ENCODE measurements at places on chromosomes 2 and 18. TPM values are rescaled to one million over a fixed set of nuclear protein-coding genes. Genes with fewer than 3 reads are reported as not detected.

UGT1A4 gene
- not detected for total RNA-seq

TMEFF2 gene
- not detected for total RNA-seq

DPYSL5 gene
- 0.23 TPM for total RNA-seq

MSGN1 gene
- total RNA-seq, result not detected

PTGR3 gene
- total RNA-seq, result 24.0 TPM

ALK gene
- 0.06 TPM for total RNA-seq

All from HT1080 (cell line).